Activated T-cell treated with anti-CD3 and anti-CD28 coated beads, Interleukin-2, amount 50 U/mL, for 4 hours (primary cell): ENCODE measurements at places on chromosomes 2 and 18. TPM values are rescaled to one million over a fixed set of nuclear protein-coding genes. Genes with fewer than 3 reads are reported as not detected.

The APCDD1 gene
- total RNA-seq = not detected

The STK11IP gene
- total RNA-seq = 37.1 TPM

The AFF3 gene
- 2.2 TPM for total RNA-seq

The ONECUT2 gene
- 0.03 TPM for total RNA-seq

The CPS1 gene
- 0.73 TPM for total RNA-seq

The OST4 gene
- 229 TPM for total RNA-seq

The ERBB4 gene
- not detected for total RNA-seq

The SCN2A gene
- not detected for total RNA-seq

The COBLL1 gene
- total RNA-seq = 2.3 TPM

The SPC25 gene
- total RNA-seq = 3.7 TPM

- DNase-seq = no peak
These were observed 528 bp upstream of the PCGF1 start for GRCh38 chr2:74507926-74508520.

- no peak for DNase-seq
These were observed 99.0 kb downstream of the NETO1 start for GRCh38 chr18:72768681-72769229.

- no peak for DNase-seq
These were observed 117.6 kb upstream of the OTOS start for GRCh38 chr2:240257940-240258580.

- DNase-seq = no peak
These were observed 273.0 kb downstream of the PDE11A start for GRCh38 chr2:177799531-177799930.

DNA sequence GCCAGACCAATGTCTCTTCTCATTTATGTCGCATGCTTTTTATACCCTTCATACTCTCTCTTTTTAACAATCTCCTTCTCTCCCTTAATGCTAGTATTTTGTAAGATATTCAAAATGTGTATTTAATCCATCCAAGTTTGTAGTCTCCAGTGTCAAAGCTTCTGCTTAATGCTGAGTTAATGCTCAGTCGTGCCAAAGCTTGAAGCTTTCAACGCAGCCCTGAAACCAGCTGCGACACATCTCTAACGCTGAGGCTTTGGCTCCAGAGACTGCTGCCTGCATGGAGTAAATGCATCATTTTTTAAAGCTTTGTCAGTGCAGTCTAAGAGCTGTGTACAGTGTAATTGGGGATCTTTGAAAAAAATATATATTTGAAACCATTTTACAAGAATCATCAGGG lies 2108.8 kb upstream of the PIK3C3 start:
- no peak for DNase-seq

- no peak for DNase-seq
These were observed 471.1 kb upstream of the SMIM21 start for GRCh38 chr18:75898651-75899050.

DNA sequence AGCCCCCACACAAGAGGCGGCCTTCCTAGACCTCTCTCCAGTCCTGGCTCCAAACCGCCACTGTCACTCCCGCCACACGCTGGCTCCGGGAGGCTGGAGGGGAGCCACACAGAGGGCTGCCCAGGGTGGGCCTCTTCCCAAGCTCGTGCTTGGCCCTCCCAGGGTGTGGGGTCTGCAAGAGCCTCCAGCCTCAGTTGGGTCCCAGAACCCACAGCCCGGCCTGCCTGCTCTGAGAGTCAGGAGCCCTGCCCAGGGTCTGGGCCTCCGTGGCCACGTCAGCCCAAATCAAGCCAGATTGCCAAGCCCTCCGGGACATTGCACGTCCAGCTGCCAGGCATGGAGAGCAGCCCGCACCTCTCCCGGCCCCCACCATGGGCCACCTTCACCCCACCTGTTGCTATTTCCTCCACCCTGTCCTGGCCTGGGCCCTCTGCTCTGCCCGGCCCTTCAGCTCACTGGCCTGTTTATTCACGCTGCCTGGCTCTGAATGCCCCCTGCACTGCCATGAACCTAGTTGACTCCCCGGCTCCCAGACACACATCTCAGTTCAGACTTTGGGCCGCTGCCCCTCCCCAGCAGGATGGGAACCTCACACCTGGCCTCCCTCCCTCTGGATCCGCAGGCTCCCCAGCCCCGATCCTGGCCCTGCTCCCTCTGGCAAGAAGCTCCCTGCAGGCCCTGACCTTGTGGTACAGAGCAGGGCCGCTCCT lies 61.0 kb downstream of the BIN1 start:
- no peak for DNase-seq

- no peak for DNase-seq
These were observed 30.9 kb downstream of the XDH start for GRCh38 chr2:31383471-31384153.

DNA sequence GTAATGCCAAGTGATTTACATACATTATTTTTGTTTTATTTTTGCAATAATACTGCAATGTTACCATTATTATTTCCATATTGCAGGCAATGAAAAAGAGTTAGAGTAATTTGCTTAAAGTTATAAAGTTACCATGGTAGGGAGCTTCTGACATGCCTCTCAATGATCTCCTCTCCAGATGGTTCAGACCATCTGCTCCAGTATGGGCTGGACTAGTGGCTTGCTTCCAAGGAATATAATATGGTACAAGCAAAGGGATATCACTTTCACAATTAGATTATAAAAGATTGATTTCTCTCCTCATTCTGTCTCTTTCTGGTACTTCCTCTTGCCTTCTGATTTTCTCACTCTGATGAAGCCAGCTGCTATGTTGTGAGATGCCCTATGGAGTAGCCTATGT lies 245.4 kb downstream of the INSIG2 start:
- DNase-seq = no peak

- no peak for DNase-seq
These were observed 47.4 kb upstream of the SMAD7 start for GRCh38 chr18:48997985-48998831.

DNA sequence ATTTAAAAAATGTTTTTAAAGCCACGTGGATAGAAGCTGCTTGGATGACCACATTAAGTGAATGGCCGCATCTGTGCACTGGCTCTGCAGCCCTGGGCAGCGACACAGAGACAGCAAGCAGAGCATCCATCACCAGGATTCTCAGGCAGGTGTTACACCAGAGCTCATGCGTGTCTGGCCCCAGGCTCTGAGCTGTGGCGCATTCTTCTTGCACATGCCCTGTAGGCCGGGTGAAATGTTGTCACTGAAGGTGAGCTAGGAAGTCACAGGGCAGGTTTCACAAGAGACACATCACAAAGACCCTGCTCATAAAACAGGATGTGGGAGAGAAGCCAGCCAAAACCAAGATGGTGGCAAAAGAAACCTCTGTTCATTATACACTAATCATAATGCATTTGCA lies 8.4 kb upstream of the PXDN start:
- DNase-seq = no peak
